ENCODE measurements at places on chromosomes 6 and 20.
A peak's percentile ranks its signal among the peaks of the same experiment; 100 is the strongest.

- no peak for DNase-seq
These were observed 14.2 kb upstream of the GMDS start for GRCh38 chr6:2259574-2259973.

GRCh38 chr6:37512400-37513011 lies 12.8 kb upstream of the CCDC167 start:
- DNase-seq, result no peak

DNA sequence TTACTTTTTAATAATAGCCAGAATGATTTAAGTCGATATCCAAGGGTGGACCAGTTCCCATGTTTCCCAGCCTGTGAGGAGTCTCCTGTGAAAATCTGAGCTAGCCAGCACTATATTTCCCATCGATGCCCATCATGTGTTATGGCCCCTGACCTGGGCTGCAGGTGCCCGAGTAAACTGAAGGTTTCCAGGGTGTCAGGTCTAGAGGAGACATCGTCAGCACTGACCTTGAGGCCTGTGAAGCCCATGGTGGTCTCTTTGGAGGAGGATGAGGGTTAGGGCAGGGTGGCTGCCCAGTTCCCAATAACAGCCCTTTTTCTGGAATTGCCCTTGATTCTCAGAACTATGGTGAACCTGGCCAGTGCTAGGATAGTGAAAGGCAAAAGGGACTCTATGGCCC lies 63.0 kb upstream of the TOP1 start:
- no peak for DNase-seq

GRCh38 chr6:94071835-94072234 lies 652.5 kb upstream of the EPHA7 start:
- DNase-seq, result no peak

DNA sequence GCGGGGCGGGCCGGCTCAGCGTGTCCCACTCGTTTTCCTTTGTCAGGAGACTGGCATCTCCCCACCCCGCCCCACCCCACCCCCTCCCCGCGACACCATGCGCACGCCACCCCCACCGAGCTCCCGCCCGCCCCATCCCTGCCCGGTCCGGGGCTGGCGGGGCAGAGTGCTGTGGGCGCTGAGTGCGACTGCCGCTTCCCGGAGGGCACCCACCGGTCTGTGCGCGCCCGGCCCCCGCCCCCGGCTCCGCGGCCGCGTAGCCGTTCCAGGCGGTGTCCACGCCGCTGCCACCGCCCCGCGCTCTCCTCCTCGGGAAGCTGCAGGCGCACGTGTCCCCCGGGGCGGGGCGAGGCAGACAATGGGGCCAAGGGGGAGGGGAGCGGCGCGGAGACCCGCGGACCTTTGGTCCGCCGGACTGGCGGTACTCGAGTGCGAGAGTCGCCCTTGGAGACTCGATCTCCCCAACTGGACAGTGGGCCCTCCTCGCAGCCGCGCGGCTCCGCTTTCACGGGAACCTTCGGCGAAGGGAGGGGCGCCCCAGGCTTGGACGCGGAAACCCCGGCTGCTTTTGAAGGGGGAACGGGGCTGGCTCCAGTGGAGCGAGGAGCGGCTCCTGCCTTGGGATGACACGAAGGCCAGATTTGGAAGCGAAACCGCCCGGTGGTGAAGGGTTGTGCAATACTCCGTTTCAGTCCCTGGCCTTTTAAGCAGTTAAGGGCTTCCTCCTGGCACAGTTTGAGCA lies 1.0 kb upstream of the SYNCRIP start:
- peak; percentile 14 for DNase-seq

DNA sequence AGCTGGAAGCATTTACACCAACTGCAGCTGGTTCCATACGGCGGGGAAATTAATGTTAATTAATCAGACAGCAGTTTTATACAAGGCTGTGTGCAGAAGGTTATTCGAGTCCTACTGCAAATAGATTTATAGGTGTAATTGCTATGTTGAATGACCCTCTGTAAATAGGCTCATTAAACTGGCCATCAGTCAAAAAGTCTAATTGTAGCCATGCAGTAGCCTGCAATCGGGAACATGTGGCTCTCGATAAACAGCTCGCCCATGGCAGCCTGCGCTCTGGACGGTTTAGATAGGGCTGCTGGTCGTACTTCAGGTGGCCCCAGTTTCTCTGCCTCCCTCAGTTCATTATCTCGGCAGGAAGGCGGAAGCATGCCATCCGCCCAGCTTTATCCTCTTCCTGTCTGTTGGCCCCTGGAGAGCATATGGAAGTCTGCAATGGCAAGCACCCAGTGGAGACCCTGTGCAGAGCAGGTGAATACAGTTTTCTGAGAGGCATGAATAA lies 143.2 kb downstream of the MBOAT1 start:
- no peak for DNase-seq

- DNase-seq, result no peak
These were observed 72.9 kb downstream of the TSBP1 start for GRCh38 chr6:32298632-32299336.

DNA sequence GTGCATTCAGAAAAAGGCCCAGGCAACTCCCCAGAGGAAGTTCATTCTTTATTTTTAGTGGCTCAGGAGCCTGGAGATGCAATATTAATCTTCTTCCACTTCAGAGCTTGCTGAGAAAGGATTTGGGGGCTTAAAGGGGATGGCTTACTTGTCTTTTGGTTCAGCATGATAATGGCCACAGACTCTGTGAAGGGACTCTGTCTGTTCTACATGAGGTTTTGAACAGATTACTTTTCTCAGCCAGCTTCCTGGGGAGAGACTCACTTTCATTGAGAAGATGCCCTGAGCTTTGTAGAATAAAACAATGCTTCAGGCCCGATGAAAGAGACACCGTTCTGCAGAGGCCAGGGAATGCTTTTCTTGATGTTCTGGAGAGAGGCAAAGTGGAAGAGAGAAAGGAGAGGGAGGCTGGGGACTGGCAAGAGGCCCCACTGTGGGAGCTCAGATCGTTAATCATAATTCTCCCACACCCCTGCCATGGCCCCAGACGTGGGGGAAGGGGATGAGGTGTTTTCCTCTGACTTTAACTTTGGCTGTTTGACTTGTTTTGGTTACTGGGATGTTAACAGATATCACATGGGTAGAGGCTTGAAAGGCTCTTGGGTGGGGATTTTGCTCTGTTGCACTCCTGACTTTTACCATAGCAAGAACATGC lies 19.1 kb downstream of the SCP2D1 start:
- no peak for DNase-seq

- no peak for DNase-seq
These were observed 467.2 kb upstream of the ZNF337 start for GRCh38 chr20:26163890-26164289.

GRCh38 chr6:108766886-108767285 lies 81.3 kb upstream of the ARMC2 start:
- DNase-seq, result no peak

GRCh38 chr20:57211908-57212533 lies 54.4 kb downstream of the BMP7 start:
- no peak for DNase-seq

GRCh38 chr6:83884523-83884922 lies 25.0 kb downstream of the CYB5R4 start:
- no peak for DNase-seq

DNA sequence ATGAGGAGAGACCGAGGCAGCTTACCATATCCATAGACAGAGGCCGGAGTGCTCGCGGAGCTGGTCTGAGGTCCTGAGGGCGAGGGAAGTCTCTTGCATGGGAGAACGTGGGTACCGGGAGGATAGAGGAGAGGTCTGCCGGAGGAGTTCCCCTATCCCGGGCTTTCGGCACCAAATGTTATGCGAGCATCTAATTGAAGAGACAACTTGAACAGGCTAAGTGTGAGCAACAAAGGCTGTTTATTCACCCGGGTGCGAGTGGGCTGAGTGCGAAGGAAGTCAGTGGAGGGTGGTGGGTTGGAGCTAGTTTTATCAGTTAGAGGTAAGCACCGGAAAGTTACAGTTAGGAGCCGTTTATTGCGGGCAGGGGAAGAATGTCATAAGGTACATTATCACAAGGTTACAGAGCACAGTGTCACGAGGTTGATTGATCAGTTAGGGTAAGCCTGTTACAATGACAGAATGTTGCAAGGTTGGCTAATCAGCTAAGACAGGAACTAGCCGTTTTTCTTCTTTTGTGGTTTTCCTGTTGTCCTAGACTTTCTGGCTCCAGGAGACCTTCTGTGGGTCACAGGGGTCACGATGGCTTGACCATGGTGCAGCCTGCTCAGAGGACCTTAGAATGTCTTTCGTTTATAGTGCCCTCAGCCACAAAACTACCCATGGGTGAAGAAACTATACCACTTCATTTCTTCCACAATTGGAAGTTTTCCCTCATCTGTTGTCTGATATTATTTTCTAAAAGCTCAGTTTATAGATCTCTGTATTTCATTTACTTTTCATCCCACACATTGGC lies 746.0 kb upstream of the ADGRB3 start:
- no peak for DNase-seq

- DNase-seq, result no peak
These were observed 34.6 kb downstream of the PPARD start for GRCh38 chr6:35377002-35377401.

- DNase-seq, result no peak
These were observed 41.7 kb downstream of the MOCS1 start for GRCh38 chr6:39892490-39893129.

DNA sequence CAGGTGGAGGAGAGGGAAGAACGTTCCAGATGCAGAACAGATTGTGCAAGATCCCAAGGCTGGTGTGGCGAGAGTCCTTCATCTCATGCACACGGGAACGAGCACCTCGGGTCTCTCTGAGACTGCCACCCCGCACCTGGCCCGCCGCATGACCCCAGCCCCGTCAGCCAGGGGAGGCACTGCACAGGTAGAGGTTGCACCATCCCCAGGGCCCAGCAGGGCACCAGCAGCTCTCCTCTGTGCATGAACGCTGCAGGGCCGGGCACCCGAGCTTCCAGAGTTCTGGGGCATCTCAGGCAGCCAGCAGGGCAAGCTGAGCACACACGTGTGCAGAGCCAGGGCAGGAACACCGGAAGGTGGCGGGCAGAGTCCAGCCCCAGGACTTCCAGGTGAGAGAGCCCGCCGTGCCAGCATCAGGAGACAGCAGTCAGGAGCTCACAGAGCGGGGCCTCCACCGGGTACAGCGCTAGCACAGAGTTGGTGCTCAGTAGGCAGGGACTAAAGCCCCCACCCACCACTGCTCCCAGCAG lies 193.2 kb downstream of the TAF4 start:
- DNase-seq, result no peak

DNA sequence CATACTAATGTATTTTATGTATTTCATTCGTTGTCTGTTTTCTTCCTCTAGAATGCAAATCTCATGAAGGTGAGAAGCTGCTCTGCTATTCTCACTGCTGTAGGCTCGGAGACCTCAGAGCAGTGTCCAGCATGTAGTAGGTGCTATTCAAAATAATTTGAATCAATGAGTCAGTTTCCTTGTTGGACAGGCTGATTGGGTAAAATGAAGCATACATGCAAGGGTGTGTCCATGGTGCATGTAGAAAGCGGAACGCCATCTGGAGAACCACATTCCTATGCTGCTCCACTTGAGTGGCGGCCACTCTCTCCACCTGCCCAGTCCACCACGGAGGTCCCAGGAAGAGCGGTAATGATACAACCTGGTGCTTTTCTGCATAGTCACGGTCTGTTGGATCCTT lies 412.1 kb downstream of the QKI start:
- DNase-seq, result no peak

DNA sequence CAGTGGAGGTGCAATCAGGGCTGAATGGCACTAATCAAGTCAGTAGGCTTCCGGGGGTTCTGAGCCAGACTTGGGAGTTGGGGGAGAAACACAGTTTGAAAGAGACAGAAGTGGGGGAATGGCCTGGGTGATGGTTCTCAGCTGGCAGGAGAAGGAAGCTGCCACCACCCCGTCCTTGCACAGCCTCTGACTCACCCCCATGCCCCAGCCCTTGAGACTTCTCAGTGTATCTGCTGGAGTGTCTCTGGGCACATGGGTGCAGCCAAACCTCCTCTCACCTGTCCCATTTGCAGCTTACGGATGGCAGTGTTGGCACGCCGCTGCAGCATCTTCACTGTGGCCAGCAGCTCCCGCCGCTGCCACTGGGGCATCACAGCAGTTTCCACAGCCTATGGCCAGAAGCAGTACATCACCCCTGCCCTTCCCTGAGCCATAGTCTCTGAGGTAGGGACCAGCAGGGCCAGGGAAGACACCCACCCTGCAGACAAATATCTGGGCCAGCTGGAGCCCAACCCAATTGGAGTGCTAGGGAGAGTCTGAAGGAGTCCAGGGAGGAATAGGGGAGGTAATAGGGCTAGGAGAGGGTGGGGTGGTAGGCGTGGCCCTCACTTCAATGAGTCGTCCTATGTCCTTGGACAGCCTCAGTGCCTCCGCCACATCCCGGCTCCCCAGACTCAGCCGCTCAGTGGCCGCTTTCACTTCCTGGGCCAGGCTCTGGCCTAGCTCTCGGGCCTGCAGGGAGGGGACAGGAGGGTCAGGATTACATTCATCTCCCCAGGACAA lies 11.2 kb downstream of the AARS2 start:
- DNase-seq, result no peak

DNA sequence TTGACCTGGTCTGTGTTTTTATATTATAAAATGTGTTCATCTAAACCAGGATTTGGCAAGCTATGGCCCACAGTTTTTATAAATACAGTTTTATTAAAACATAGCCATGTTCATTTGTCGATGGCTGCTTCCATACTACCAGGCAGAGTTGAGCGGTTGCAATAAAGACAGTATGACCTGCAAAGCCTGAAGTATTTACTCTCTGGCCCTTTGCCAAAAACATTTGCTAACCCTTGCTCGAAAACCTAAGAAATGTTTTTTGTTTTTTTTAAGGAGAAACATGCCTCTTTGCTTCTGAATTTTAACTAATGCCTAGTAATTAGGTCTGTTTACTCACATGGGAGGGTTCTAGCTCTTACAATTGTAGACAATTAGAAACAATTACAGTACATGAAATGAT lies 67.4 kb upstream of the SMIM28 start:
- no peak for DNase-seq

GRCh38 chr20:25046181-25046641 lies 11.7 kb downstream of the ACSS1 start:
- no peak for DNase-seq

DNA sequence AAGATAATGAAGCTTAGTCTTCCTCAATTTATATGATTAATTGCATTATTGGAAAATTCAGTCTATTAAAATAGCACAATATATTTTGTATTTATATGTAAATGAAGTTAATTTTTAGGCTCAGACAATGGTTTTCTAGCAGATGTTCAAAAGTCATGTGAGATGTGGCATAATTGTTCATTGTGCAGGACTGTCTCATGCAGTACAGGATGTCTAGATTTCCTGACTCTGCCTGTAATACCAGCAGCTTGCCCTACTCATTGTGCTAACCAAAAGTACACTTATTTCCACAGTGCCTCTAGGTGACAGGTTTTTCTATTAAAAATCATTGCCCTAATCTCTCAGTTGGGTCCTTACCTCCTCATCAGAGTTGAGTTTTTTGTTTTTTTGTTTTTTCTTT lies 12.4 kb downstream of the RALGAPB start:
- no peak for DNase-seq
